ENCODE measurements at places on chromosomes 11 and 22.

DNA sequence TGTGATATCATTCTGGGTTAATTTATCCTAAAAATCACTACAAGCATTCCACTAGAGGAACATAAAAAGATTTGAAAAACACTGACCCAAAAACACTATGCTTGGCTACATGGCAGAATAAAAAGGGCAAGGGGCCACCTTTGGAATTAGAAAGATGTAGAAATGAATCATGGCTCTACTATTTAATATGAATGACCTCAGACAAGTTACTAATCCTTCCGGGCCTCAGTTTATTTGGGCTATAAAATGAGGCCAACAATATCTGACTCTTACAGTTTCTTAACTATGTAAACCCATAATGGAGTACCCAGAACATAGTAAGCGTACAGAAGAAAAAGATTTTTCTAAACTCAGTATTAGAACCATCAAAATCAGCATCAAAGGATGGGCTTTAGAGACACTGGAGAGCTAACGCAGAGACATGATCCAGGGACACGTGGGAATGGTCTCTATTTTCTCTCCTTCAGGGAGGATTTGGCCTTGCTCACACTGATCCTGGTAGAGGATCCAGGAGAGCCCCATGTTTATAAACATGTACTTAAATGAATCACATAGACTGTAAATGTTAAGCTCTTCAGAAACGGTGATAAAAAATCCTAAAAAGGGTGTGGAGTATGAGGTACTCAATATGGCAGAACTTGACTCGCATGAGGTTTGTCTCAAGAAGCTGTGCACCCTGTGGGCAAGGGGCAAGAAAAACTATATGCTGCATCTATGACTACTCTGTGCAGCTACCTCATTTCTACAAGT is 288.4 kb upstream of the PITPNB start:
- DNase-seq = peak; percentile 20

GRCh38 chr22:42287174-42287890 is 16.9 kb upstream of the TCF20 start:
- no peak for DNase-seq

DNA sequence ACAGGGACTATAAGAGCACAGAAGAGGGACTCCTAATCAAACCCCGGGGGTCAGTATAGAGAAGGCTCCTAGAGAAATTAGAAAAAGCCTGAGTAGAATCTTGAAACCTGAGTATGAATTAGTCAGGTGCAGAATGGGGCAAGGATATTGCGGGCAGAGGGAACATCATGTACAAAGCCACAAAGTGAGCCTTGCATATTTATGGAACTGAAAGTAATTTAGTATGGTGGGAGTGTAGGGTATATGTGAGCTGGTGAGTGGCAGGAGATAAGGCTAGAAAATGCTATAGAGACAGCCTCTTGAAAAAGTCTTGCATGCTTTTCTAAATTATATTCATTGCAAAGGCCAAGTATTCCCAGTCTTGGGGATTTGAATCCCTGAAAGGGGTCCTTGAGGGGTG is 93.7 kb downstream of the STIM1 start:
- DNase-seq = no peak

GRCh38 chr11:67463680-67464410 is 5.2 kb downstream of the TMEM134 start:
- DNase-seq = no peak

- DNase-seq = peak; percentile 93
These were observed 14.9 kb upstream of the SLC29A2 start for GRCh38 chr11:66386171-66387069.

DNA sequence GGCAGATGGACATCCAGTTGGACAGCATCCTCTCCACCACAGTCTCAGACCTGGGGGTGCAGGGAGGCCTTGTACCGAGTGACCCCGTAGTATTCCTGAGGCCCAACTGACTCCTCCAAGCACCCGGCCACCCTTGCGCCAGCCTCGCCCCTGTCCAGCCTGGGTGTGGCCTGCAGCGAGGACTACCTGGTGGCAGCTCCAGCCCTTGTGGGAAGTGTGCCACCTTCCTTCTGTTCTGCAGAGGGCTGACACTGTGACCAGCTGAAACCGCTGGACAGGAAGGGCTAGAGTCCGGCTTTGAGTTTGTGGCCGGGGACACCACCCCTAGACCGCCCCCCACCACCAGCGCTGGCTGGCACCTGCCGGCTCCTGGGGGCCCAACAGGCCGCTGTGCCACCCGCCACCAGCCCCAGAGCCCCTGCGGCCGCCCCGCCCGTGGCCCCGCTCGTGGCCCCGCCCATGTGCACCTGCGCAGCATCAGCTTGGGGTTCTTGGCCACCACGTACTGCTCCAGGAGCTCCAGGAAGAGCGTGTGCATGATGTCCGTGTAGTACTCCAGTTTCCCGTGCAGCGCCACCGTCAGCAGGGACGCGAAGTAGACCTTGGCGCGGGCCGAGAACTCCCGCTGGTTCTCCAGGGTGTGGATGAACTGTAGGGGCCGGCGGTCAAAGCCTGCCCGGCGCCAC is 10.0 kb upstream of the MAPK11 start:
- DNase-seq = no peak

GRCh38 chr11:94790197-94790596 is 22.0 kb downstream of the AMOTL1 start:
- no peak for DNase-seq

DNA sequence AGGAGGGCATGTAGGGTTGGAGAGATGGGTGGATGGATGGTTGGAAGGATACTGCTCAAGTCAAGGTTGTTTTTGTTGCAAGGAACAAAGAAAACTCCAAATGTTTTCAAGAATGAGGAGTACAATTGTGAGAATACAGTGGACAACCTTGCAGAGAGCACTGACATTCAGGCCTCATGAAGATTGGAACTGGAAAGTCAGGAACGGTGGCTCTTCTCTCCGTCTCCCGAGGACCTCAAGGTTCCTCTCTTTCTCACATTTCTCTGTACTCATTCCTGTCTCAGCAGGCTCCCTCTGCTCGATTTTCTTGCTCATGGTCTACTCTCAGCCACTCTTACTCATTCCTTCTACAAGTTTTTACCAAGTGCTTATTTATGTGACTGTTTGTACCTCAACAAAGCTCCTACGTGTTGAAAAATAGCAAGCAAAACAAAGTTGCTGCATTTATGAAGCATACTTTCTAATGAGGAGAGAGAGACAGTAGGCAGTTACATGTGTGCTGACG is 97.6 kb downstream of the SWAP70 start:
- DNase-seq = no peak

GRCh38 chr22:35329114-35329847 is 29.6 kb downstream of the TOM1 start:
- no peak for DNase-seq

DNA sequence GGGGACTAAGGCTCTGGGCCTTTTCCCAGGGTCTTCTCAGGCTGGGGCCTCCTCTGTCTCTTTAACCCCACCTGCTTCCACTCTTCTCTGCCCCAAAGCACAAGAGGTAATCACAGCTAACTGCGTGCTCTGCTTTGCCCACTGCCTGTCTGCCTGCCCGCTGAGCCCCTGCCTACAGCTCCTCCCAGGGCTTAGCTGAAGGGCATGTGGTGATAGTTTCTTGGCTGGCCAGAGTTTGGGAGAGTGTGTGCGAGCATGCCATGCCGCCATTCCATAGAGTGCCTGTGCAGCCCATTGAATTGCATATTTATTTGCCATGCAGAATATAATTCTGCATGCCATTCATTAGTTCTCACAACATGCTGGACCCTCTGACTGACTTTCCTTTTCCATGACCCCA is 32.5 kb downstream of the PHLDB1 start:
- DNase-seq = no peak

DNA sequence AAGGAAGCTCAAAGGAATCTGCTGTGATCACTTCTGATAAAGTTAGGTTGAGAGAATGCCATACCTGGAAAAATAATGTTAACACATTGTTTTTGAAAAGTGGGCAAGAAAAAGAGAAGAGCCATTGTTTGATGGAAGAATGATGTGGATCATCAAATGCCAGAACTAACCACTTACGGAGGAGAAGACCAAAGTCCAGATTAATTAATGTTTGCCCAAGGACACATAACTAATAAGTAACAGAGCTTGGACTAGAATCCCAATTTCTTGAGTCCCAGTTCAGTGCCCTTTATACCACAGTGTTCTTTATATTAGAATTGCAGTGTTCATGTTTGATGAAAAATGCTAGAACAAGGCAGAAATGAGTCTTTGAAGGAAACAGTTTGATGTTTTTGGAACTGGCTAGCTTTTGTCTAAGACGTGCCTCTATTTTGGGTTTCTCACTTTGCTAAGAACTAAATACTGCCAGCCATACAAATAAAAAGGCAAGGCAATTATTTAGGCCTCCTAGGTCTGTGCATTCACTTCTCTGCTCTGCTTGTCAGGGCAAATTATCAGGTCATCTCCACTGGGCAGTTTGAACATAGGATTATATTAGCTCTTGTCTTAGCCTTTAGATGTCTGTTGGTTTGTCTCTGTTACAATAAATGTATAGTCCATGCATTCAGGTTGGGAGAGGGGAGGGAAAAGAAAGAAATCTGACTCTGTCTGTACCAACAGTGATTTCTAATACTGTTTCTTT is 72.3 kb downstream of the TRIM44 start:
- DNase-seq = no peak

- no peak for DNase-seq
These were observed 18.6 kb upstream of the P2RY2 start for GRCh38 chr11:73199446-73199845.

- no peak for DNase-seq
These were observed 12.9 kb downstream of the NAV2 start for GRCh38 chr11:19725379-19726079.

GRCh38 chr11:8870411-8871170 is 40.4 kb upstream of the AKIP1 start:
- peak; percentile 77 for DNase-seq

- no peak for DNase-seq
These were observed 26.8 kb upstream of the MGAT3 start for GRCh38 chr22:39429916-39430575.

- peak; percentile 24 for DNase-seq
These were observed 717.9 kb upstream of the LUZP2 start for GRCh38 chr11:23778971-23779370.

- no peak for DNase-seq
These were observed 91.8 kb downstream of the APIP start for GRCh38 chr11:34824425-34824824.

- DNase-seq = peak; percentile 53
These were observed 2.0 kb downstream of the CTNND1 start for GRCh38 chr11:57763568-57763967.

All from fibroblast of pulmonary artery (primary cell).